Tibial artery (tissue), 4 donors: ENCODE measurements at places on chromosomes 2 and 18.

GRCh38 chr2:200765139-200765951 is 46.4 kb upstream of the BZW1 start:
- no peak for DNase-seq

DNA sequence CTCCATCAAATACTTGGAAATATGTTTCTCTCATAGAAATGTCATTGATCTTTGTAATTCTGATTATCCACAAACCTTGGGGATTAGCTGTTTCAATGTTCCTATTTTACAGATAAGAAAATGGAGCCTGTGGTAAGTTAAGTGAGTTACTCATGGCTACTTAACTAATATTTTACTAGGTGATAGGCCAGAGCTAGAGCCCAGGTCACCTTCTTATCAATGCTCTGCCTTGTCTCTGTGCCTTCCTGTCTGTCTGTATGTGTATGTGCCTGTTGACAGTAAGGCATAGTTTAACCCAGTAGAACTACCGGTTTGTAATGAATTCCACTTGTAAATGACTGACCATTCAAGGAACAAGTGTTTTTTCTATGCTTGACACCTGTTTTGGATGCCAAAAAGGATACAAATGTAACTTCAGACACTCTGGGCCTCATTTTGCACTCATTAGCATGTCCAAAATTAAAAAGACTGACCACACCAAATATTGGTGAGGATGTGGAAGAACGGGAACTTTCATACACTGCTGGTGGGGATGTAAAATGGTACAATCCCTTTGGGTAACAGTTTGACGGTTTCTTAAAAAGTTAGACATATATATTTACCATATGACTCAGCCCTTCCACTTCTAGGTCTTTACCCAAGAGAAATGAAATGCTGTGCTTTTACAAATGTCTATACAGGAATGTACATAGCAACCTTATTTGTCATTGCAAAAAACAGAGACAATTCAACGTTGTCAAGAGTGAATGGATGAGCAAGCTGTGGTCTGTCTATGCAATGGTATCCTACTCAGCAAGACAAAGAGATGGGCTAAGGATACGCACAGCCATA is 19.6 kb upstream of the IL1A start:
- DNase-seq: no peak

GRCh38 chr2:174124181-174124580 is 124.2 kb downstream of the OLA1 start:
- DNase-seq: no peak

DNA sequence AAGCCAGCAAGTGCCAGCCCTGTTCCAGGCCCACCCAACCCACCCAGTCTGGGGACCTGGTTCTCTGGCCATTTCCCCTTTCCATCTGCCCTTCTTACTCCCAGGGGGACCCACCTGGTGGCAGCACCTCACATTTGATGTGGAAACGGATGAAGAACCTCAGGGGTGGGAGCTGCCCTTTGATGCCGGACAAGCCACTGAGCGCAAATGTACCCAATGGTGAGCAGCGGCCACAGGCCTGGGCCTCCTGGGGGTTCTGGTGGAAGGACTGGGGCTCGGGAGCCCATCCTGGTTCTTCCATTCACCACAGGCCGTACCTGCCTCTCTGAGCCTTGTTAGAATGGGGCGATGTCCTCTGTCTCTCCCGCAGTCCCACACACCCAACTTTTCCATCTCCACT is 84.7 kb downstream of the EPAS1 start:
- no peak for DNase-seq

- no peak for DNase-seq
These were observed 9.7 kb upstream of the PXDN start for GRCh38 chr2:1754046-1754445.

GRCh38 chr2:159177957-159178356 is 108.5 kb downstream of the WDSUB1 start:
- DNase-seq: no peak

DNA sequence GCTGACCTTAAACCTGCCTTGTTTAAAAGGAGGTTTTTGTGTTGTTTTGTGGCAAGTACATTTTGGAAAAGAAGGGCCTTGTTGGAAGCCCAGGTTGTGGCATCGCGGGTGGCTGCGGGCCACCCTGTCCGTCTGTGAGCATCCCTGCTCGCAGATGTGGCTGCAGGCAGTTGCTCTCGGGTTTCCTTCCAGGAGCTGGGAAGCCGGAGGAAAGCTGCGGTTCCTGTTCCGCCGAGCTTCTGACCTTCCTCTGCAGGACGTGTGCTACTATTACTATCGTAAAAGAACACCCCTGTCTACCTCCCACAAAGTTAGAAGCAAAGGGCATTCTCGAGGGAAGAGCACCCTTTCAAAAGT is 766 bp downstream of the MFF start:
- DNase-seq: no peak

DNA sequence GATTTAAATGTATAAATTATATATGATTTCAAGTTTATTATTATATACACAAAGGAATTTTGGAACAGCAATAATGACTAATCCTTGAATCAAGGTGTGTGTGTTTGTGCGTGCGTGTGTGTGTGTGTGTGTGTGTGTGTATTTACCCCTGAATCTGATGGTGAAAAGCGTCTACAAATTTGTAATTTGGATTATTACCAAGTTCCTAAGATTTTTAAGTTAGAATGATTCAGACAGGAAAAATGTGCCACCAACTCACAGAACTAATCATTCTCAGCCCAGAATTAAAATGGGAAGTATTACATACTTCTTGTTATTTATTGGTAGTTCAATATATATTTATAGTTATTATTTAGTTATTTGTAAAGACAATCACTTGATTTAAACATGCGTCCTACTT is 12.3 kb downstream of the CALCRL start:
- no peak for DNase-seq

- no peak for DNase-seq
These were observed 24.7 kb upstream of the ANKRD62 start for GRCh38 chr18:12068950-12069320.

DNA sequence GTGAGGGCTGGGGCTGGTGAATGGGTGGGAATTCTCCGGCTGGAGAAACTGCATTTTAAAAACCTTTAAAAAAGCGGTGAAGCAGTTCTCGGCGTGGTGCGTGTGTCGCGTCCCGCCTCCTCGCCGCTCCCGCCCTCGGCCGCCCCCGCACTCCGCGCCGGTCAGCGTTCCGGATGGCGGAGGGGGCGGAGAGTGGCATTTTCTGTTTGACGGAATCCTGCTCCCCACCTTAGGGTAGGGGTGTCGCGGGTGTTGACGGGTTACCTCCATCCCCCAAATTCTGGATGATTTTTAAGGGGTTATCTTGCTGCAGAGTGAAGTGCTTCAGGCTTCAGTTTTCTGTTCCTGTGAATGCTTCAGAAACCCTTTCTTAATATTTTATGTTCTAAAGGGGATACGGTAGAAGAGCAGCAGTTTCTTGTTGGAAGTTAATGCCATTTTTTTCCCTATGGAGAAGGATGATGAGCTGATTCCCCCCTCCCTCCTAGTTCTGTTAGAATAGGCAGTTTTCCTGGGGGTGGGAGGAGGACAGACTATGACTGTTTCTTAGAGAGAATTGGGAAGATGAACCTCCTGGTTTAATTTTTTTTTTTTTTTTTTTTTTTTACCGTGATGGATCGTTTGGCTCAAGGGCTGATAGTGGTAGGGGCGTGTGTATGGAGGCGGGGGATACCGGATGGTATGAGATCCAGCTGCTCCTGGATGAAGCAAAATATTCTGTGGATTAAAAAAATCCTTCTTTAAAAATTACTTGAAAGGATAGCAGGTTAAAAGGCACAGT is 756 bp downstream of the ABI2 start:
- DNase-seq: no peak

- no peak for DNase-seq
These were observed 133.9 kb upstream of the CDH20 start for GRCh38 chr18:61199171-61199848.

GRCh38 chr2:178419123-178419522 is 31.9 kb downstream of the PRKRA start:
- DNase-seq: no peak

GRCh38 chr2:238862701-238863100 is 14.8 kb downstream of the TWIST2 start:
- no peak for DNase-seq

GRCh38 chr2:191933307-191934105 is 86.6 kb upstream of the CAVIN2 start:
- no peak for DNase-seq

DNA sequence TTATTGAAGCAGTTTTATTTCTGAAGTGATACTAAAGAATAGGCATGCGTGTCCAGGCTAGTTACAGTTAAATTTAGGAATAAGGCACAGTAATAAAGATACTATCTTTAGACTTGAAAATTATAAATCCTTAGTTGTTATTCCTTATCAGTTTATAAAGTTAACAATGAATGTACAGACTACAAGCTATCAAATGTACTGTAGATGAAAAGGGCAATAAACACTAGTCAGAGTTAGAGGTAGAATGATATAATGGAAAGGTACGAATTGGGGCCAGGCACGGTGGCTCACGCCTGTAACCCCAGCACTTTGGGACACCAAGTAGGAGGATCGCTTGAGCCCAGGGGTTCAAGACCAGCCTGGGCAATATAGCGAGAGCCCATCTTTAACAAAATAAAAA is 3.9 kb downstream of the RBKS start:
- no peak for DNase-seq

- DNase-seq: no peak
These were observed 31.5 kb upstream of the LGALSL start for GRCh38 chr2:64422466-64422865.

DNA sequence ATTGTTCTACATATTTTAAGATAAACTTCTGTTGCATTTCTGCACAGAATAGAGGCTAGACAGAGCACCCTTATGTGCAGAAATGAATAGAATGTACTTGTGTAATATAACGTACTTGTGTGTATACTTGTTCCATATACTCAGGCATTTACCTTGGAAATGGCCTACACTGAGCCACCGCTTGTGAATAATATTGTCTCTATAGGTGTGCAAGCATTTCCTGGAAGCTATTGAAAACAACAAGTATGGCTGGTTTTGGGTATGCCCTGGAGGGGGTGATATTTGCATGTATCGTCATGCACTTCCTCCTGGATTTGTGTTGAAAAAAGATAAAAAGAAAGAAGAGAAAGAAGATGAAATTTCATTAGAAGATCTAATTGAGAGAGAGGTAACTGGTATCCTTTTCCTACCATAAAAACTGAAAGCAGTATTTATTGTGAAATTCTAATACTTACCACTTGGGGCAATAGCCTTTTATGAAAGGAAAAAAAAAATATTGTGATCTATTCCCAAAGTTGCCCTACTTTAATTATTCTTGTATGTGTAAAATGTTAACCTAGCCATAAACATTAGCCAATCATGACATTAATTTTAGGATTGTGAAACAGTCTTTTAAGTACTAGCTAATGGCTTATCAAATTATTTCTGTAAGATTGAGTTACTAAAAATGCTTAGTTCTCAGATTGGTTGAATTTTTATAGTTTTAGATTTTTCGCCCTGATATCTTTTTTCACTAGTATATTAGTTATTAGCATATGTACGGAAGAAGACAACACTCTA is 18.0 kb downstream of the ZC3H15 start:
- DNase-seq: no peak

DNA sequence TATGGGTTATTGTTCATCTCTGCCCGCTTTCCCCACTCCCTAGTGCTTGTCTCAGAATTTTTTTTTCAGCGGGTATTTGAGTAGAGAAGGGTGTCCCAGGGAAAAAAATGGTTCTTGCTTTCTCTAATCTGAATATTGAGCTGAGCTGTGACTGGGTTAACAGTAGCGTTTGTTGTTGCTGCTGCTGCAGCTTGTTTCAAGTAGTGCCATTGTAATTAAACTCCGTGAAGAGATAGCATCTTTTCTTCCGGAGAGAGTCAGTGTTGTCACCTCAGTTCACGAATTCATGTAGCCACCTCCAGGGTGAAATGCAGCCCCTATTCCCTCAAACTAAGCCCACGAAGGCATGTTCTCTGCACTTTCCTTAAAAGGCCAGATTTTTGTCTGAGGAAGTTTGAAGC is 1.5 kb upstream of the AAK1 start:
- no peak for DNase-seq

GRCh38 chr18:371609-371982 is 103.7 kb upstream of the THOC1 start:
- no peak for DNase-seq

DNA sequence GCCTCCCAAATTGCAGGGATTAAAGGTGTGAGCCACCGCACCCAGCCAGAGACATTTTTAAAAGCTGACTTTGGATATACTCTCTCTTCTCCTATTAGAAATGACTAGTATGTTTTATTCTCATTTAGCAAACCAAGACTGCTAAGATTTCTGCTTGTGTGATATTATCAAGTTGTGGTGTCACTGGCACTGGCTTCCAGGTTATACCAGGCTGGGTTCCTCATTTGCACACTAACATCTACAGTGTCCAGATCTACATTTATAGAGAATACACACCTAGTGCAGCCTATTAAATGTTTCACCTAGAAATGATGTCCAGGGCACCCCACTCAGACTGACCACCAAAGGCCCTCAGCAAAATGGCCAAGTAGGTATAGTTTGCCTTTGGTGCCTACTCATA is 265.3 kb upstream of the STON1 start:
- no peak for DNase-seq

GRCh38 chr18:36389811-36390581 is 92.5 kb downstream of the FHOD3 start:
- DNase-seq: no peak

- DNase-seq: no peak
These were observed 9.7 kb downstream of the PROKR1 start for GRCh38 chr2:68653034-68653433.

- peak; percentile 57 for DNase-seq
These were observed 122.6 kb upstream of the CTDP1 start for GRCh38 chr18:79556829-79557585.

GRCh38 chr2:220744861-220745260 is 827.2 kb downstream of the EPHA4 start:
- no peak for DNase-seq

GRCh38 chr2:75549401-75550253 is 11.1 kb downstream of the EVA1A start:
- DNase-seq: no peak

DNA sequence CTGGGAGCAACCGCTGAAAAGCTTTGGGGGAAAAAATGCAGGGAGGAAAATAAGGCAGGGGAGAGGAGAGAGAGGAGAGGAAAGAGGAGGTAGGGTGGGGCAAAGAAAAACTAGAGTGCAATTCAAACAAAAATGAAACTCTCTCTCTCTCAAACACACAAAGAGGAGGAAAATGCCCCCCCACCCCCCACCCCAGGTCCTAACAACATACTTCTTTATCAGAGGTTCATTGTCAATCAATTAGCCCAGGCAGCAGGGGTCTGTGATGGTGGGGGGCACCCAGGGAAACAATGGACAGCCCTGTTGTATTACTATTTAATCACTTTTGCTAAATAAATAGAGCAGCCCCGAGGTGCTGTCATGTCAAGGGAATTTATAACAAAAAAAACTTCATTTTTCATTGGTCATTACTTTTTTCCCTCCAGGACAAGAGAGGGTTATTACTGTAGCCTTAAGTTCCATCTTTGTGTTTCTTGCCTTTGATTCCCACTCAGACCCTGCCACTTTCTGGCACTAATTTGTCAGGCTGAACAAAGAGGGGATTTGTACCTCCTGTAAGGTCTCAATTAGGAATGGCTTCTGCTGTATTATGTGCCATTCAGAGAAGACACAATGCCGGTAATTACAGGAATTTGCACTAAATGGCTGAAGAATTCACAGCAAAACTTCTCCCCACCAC is 55.0 kb downstream of the PLEKHM3 start:
- no peak for DNase-seq

- no peak for DNase-seq
These were observed 2.7 kb downstream of the TMEM163 start for GRCh38 chr2:134715932-134716643.

- no peak for DNase-seq
These were observed 37.7 kb upstream of the SLC25A52 start for GRCh38 chr18:31798399-31798798.
